ENCODE measurements at places on chromosomes 2 and 18. TPM values are rescaled to one million over a fixed set of nuclear protein-coding genes. Genes with fewer than 3 reads are reported as not detected.

DNA sequence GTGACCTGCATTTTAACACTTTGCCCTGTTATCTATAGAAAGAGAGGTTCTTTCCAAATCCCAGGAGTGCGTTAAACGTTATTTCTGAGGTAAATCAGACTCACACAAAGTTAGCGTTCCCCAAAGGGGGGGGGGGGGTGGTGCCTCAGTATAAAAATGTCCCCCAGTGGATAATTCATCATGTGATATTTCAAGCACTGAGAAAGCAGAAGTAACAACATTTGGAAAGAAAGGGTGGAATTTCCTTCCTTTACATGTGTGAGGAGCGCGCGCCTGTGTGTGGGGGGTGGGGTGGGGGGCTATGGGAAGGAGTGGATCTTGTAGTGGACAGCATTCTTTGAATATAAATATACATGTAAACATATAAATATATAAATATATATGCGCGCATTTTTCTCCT lies 630.9 kb downstream of the NYAP2 start:
- H3K27ac ChIP-seq, result no peak overlapping the region
- peaks cover 7% of the 10 kb centered on the region for H3K4me1 ChIP-seq
- no peak overlapping the region for H3K4me3 ChIP-seq
- no peak for DNase-seq

Gene PTGR3
- 23.3 TPM for total RNA-seq

Gene CCDC150
- total RNA-seq, result 18.2 TPM

Gene SERPINB5
- total RNA-seq, result not detected

DNA sequence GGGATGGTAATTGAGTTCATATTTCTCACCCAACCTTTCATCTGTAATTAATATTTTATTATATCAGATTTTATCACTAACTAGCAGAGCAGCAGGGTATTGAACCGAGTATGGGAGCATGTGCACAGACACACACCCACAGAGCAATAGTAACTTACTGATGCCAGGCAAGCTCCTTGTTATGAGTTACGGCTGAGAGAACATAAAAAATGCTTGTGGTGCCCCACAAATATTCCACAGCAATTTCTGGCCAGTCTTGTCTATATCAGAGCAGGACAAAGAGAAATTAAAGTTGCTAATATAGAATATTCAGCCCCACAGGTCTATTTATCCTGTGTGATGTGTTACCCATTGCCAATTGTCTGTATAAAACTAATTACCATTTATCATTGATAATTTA lies 501.8 kb upstream of the RAB12 start:
- H3K36me3 ChIP-seq, result no peaks in the 10 kb centered on the region
- no peak overlapping the region for H3K27ac ChIP-seq
- no peak for DNase-seq
- H3K27me3 ChIP-seq, result no peaks in the 10 kb centered on the region

DNA sequence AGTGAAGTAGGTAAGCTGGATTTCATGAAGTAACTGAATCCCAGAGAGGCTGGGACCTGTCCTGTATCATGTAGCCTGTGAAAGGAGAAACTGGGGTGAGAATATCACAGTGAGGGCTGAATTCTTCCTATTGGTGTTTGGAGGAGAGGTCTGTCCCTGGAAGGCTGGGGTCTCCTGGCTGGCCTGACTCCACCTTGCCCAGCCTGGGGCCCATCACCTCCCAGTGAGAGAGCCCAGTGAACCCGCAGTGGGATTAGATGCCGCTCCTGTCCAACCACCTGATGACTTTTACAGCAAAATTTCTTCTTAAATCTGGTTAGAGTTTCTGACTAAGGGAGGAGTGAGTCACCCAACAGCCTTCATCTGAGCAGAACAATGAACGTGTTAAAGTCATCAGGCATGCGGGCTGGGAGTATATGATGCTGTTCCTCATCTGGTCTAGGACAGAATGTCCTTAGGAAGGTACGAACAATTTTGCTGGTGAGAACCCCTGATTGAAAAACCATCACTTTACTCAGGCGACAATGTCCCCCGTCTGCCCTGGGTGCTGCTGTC lies 152.9 kb downstream of the LPIN1 start:
- no peaks in the 10 kb centered on the region for H3K4me1 ChIP-seq
- H3K27ac ChIP-seq, result no peak overlapping the region
- no peaks in the 10 kb centered on the region for H3K36me3 ChIP-seq
- DNase-seq, result no peak

DNA sequence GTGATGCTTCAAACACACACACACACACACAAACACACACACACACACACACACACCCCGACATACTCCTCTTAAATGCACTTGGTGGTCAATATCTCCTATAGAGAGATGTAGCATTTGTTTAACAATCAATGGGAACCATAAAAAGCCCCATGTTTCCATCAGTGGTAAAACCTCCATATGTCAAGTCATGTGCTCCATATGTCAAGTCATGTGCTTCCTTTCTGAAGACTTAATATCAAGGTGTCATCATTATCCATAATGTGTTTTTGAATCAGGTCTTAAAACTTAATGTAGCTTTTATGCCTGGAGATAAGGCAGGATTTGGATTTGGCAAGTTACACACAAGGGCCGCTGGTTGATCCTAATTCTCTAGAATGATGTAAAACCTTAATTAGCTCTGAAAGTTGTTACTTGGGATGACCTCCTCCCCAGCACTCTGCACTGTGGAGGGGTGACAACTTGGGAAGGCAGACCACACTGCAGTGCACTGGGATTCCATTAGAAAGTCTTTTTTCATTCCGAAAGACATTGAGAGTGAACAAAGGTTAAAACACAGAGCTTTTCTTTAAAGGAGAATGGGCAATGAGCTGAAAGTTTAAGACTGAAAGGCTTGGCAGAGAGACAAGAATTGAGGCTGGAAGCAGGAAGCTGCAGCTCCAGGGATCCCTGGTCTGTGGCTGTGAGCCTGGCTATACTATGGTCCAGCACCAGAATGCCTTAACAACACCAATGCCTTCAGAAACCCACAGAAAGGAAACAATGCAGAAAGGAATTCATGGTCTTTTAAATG lies 26.4 kb downstream of the ALK start:
- no peaks in the 10 kb centered on the region for H3K36me3 ChIP-seq
- DNase-seq, result no peak
- H3K27me3 ChIP-seq, result peaks cover 6% of the 10 kb centered on the region
- H3K4me1 ChIP-seq, result no peaks in the 10 kb centered on the region

DNA sequence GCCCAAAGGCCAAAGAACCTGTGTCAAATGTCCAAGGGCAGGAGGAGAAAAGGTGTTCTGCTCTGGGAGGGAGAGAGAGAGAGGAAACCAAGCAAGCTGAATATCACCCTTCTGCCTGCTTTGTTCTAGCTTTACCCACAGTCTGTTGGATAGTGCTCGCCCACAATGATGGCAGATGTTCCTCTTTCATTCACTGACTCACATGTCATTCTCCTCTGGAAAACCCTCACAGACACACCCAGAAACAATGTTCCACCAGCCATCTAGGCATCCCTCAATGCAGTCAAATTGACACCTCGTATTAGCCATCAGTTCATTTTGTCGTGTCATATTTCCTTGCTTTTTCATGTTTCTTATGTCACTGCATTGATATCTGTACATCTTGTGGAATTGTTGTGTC lies 150.3 kb downstream of the UBR3 start:
- no peaks in the 10 kb centered on the region for H3K4me1 ChIP-seq
- no peaks in the 10 kb centered on the region for H3K27me3 ChIP-seq
- no peak for DNase-seq
- H3K27ac ChIP-seq, result no peak overlapping the region
- peaks cover 39% of the 10 kb centered on the region for H3K36me3 ChIP-seq

Gene SCN2A
- not detected for total RNA-seq
